ENCODE measurements at places on chromosomes 2 and 18.

DNA sequence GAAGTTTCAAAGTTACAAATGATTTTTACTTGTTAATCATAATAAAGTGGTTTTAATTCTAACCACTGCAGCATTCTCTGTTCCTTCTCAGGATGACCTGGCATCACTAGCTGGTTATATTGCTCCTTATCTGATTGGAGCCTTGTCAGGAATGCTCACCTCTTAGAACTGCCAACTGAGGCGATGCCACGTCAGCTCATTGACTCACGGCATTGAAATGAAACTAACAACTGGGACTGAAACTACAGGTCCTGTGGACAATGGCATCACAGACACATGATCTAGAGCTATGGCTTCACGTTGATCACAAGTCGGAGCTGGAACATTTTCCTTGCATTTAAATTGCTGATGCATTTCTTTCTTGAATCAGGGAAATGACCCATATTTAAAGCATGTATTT is 54.9 kb upstream of the MAP2 start:
- no peak for DNase-seq

- no peak for DNase-seq
These were observed 149.9 kb upstream of the TWIST2 start for GRCh38 chr2:238698072-238698352.

GRCh38 chr18:23616258-23616657 is 30.0 kb upstream of the NPC1 start:
- DNase-seq: no peak

GRCh38 chr2:128668946-128669345 is 350.3 kb upstream of the HS6ST1 start:
- DNase-seq: no peak

GRCh38 chr18:74856928-74857327 is 259.3 kb downstream of the ZNF407 start:
- DNase-seq: no peak

- no peak for DNase-seq
These were observed 84.3 kb downstream of the MGAT5 start for GRCh38 chr2:134338208-134338607.

DNA sequence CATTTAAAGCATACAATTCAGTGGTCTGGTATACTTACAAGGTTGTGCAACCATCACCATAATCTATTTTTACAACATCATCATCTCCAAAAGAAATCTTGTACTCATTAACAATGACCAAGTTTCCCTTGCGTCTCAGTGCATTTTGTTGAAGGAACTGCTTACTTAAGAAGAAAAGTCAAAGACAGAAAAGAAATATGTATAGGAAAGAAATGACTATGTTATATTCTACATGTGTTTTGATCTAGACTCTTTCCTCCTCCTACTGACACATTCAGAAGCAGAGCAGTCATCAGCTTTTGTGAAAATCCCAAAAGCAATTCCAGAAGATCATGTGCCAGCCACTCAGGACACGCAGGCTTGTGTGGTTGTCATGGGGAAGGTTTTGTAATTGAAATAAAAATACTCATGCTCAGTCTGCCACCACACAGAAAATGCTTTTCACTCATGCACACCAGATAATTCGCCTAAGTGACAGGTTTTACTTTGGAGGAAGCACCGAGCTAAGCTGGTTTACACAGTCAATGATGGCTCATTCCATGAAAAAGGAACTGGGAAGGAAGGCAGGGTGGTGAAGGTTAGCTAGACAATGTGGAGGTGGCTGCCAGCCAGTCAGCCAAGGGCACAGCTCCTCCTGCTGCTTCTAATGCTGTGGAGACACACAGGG is 158.5 kb upstream of the REV1 start:
- DNase-seq: no peak

DNA sequence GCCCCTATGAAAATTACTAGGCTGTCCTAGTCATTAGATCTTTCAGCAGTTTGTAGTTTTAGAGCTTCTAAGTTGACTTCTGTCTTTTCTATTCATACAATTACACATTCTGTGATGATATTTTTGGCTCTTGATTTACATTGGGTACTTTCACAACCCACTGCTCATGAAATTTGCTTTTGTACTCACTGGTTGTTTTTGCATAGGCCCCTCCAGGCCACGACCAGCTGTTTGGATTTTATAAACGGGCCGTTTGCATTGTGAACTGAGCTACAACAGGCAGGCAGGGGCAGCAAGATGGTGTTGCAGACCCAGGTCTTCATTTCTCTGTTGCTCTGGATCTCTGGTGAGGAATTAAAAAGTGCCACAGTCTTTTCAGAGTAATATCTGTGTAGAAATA is 193.8 kb downstream of the RPIA start:
- no peak for DNase-seq

- no peak for DNase-seq
These were observed 330.9 kb downstream of the RIT2 start for GRCh38 chr18:42784632-42785031.

GRCh38 chr18:58196164-58196563 is 152.1 kb downstream of the NEDD4L start:
- no peak for DNase-seq

Measured in stimulated activated CD8-positive, alpha-beta memory T cell treated with anti-CD3 and anti-CD28 coated beads, Interleukin-2, amount 100 ng/mL, for 48 hours (primary cell).